ENCODE measurements at places on chromosomes 1 and 21.

- no peak for DNase-seq
Observed at GRCh38 chr1:178633056-178633455, 92.0 kb upstream of the RALGPS2 start.

DNA sequence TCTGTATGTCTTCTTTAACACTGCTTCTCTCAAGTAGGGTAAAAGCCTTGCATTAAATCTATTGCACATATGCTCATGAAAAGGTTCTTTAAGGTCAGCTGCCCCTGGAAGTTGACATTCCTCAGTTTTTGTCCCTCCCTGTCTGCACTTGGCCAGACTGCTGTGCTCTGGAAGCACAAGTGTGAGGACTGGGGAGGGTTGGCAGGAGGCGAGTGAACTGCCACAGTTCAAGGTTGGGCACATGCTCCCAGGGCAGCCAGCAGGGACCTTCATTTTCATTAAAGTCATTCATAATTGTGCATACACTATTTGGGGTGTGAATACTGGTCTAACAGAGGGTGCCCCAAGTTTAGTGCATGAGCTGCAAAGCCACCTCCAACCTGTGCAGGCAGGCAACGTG, 10.9 kb upstream of the THEM5 start:
- no peak for DNase-seq

GRCh38 chr1:2567083-2567679, 11.0 kb downstream of the TNFRSF14 start:
- no peak for DNase-seq

DNA sequence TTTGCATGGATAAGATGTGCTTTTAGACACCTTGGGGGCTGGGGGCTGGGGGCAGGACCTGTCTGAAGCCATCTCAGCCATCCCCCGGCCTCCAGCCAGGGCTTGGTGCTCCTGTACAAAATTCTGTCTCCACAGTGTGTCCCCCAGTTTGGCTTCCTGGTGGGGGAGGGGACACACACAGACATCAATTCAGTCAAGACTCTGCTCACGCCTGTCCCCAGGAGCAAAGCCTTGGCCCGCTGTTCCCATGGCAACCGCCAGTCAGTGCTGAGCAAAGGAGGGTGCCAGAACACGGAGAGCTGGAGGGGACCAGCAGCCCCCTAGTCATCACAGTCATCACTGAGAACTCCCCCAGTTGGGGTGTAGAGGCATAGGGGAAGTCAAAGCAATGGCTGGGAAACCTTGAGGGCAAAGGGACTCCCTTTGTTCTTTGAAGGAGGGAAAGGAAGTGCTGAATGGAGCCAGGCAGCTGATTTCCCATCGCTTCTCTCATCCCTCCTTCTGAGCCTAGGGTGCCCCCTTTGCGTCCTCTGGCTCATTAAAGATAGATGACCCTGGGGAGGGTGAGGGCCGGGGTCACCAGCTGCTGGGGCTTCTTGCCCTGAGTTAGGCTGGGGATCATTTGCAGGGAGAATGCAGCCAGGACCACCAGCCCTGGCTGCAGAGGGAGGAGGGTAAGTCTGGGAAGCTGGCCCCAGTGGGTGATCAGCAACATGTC, 134.9 kb upstream of the IPO9 start:
- no peak for DNase-seq

DNA sequence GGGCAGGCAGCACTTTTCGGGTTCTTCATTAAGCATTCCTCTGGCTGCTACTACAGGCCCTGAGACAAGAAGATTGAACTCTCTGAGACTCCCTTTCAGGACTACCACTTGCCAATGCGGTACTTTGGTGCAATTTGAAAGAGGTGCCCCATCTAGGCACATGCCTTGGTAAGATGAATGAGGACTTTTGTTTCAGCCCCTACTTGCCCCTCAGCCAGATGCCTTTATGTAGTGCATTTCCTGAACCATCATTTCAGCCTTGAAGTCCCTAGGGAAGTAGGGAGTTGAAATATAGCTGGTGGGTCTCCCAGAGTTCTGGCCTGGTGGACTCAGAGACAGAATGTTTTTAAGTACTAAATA, 123.8 kb downstream of the PLXNA2 start:
- DNase-seq = no peak

- no peak for DNase-seq
Observed at GRCh38 chr1:108848806-108849205, 8.1 kb downstream of the AKNAD1 start.

- DNase-seq = no peak
Observed at GRCh38 chr1:233613252-233614172, at the start of gene KCNK1. TSS of gene KCNK1 (plus strand) at chr1:233614106. CDS start at chr1:233614172, 66 bp downstream.

DNA sequence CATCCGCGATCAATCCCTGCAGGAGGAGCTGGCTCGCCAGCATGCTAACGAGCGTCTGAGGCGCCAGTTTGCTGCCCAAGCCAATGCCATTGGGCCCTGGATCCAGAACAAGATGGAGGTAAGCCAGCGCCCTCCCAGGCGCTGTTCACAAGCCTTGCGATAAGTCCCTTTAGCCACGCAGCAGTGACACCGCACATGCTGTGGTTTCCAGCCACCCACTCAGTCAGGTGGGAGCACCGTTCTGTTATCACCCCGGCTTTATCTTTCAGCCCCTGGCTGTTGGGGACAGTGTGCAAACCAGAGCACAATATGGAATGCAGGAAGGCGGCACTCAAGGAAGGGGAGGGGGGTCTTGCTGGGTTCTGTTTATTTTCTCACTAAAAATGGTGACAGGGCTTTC, 41.1 kb upstream of the MTR start:
- no peak for DNase-seq

GRCh38 chr1:111236806-111237205, 9.3 kb downstream of the CHI3L2 start:
- DNase-seq = no peak

DNA sequence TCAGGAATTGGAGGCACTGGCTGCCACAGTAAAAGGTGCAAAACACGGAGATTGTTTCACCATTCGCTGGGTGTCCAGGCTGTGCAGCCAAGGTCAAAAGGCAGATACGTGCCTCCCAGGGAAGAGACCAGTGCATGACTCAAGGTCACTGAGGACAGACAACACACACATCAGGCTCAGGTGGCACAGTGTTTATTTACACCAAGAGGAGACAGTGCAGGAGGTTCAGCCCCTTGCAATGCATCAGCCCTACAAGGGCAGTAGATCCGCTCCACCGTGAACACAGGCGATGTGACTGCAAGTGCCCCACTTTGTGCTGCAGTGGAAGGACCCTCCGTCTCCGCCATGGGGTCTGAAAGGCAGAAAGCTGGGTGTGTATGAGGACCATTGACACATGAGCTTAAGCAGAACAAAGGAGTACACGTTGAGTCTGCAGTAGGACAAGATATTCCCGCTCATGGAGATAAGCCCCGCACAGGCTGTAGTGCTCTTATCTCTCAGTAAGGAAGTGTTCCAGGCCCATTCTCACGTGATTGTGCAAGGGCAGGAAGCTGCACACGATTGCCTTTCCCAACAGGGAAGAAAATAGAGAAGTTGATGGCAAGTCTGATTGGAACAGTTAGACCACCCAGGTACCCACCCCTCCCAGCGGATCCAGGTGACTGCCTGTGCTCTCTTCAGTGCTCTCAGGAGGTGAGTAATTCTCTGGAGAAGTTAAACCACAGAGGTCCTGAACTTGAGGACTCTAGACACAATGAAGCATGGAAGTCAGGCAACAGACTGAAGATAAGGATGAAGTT, 37.5 kb upstream of the QSOX1 start:
- no peak for DNase-seq

DNA sequence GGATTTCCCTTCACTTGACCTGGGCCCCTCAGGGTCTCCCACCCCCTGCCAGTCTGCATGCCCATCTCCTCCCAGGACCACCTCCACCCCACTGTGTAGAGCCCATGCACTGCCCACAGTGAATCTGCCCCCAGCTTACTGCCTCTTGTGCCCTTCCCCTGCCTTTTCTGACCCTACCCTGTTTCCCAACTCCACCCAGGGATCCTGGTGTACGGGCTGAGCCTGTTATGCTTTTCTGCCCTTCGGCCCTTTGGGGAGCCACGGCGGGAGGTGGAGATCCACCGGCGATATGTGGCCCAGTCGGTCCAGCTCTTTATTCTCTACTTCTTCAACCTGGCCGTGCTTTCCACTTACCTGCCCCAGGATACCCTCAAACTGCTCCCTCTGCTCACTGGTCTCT, 1.9 kb downstream of the TMEM79 start:
- no peak for DNase-seq

GRCh38 chr1:151834239-151834638, 2.6 kb upstream of the RORC start:
- DNase-seq = no peak

DNA sequence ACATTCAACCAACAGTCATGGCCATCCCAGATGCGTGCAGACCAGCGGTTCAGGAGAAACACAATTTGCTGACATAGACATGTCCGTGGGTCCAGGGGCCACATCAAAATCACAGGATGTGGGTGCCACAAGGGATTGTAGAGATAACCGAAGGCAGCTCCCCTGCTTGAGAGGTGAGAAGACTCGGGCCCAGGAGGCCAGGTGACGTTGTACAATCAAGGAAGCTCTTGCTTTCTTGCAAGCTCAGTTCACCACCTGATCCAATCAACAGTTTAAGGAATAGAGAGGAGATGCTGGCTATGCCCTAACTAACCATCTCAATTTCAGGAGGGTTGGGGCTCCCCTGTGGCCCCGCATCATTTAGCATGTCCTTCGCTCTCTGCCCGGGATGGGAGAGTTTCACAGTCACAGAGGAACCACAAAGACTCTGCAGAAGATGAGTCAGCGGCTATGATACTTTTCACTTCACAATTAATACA, 19.5 kb downstream of the UBASH3A start:
- no peak for DNase-seq

DNA sequence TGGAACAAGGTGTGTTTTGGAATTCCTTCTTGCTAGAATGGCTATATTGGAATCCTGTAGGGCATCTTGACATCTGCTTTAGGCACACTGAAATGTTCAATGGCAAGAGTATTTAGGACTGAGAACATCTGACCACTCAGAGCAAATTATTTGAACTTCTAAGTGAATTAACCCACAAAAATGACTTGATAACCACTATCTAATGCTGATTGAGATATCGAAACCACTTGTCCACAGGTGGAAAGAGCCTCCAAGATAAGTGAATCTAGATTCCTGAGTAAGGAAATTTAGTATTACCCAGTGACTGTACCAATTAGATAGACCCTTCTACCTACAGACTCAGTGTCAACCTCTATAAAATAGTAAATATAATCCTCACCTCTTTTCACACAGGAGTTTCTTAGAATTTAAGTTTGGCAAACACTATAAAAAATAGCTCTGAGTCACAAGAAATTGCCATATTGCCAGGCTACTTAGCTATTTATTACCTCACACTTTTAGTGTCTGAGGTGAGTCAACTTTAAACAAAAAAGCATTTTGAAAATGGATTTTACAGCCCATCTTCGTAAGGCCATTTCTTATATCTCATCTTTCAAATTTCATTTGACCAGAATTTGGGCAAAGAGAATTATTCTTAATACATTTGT, 421.8 kb downstream of the PTBP2 start:
- no peak for DNase-seq

- DNase-seq = no peak
Observed at GRCh38 chr1:179021873-179022272, 3.8 kb upstream of the FAM20B start.

- DNase-seq = no peak
Observed at GRCh38 chr1:170669107-170669445, 5.1 kb downstream of the PRRX1 start.
